Activated naive CD4-positive, alpha-beta T cell (primary cell): ENCODE measurements at places on chromosomes 3 and 15.

GRCh38 chr3:67598814-67599556, 55.4 kb downstream of the SUCLG2 start:
- no peak for DNase-seq

DNA sequence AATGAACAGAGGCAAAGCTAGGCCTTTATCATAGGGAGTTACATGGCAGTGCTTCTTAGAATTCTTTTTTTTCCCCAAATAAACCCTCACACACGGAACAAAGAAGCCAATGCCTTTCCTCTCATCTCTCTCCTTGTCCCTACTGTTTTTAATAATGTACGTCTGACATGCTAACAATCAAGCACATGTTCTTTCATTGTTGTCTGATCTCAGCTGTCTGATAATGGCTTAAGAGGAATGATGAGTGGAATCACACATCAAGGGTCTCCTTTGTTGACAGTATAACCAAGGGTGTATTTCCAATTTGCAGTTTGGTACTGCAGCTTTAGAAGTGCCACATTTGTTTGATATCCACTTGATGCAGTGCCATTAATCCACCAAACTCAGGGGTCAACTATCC, 34.8 kb upstream of the EPHA3 start:
- DNase-seq = no peak

- no peak for DNase-seq
These were observed 36.3 kb upstream of the PLA2G4E start for GRCh38 chr15:42056934-42057798.

DNA sequence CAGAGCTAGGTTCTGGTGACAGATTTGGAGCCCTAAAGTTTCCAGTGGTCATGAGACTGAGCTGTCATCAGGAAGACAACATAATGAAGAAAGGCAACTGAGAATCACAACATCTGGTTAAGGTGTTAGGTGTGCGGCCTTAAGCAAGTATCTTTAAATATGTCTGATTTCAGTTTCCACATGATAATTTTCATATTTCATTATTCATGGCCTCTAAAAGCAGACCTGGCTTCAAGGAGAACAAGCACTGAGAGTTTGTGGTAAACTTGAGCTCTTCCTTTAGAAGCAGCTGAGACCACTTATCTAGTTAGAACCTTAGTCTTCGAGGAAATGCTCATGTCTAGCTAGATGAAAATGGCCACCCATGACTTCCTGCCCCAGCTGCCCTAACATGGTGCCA, 25.7 kb upstream of the MYLK start:
- no peak for DNase-seq

- no peak for DNase-seq
These were observed 304.0 kb downstream of the UACA start for GRCh38 chr15:70459312-70459711.

- DNase-seq = no peak
These were observed 32.5 kb downstream of the DMXL2 start for GRCh38 chr15:51589881-51590568.
